Activated CD4-positive, alpha-beta T cell treated with anti-CD3 and anti-CD28 coated beads, Interleukin-2, Interleukin-4, amounts not matched to agents 100 ng/mL and 50 ng/mL, durations not matched to agents 16 hours and 8 hours (primary cell): ENCODE measurements at places on chromosomes 6 and 20.

GRCh38 chr20:24614341-24614740, 144.9 kb downstream of the SYNDIG1 start:
- DNase-seq = no peak

GRCh38 chr6:64012351-64013001, 376.9 kb downstream of the PHF3 start:
- no peak for DNase-seq

- DNase-seq = no peak
Observed at GRCh38 chr6:27829453-27830211, 82.6 kb downstream of the OR2B2 start.

GRCh38 chr20:35307666-35308653, 15.7 kb upstream of the FAM83C start:
- no peak for DNase-seq

GRCh38 chr6:158044525-158044888, 62.8 kb downstream of the SYNJ2 start:
- DNase-seq = no peak

- DNase-seq = no peak
Observed at GRCh38 chr6:41780551-41781365, at the start of gene PRICKLE4. Gene PRICKLE4 (plus strand): TSS chr6:41780782. CDS start chr6:41783474, 2,692 bp downstream.

DNA sequence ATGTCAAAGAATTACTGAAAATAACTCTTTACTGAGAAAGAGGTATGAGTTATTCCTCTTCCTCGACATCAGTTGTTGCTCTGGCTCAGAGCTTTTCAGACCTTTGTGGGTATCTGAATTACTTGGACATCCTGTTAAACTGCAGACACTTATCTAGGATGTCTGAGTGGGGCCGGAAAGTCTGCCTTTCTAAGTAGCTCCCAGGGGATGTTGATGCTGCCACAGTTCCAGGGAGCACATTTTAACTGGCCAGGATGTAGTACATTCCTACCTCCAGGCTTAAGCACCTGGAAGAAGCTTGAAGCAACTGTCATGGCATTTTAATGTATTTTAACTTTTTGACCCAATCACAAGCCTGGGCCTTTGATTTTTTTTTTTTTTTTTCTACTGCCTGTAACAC, 265.8 kb upstream of the PLCB4 start:
- no peak for DNase-seq

DNA sequence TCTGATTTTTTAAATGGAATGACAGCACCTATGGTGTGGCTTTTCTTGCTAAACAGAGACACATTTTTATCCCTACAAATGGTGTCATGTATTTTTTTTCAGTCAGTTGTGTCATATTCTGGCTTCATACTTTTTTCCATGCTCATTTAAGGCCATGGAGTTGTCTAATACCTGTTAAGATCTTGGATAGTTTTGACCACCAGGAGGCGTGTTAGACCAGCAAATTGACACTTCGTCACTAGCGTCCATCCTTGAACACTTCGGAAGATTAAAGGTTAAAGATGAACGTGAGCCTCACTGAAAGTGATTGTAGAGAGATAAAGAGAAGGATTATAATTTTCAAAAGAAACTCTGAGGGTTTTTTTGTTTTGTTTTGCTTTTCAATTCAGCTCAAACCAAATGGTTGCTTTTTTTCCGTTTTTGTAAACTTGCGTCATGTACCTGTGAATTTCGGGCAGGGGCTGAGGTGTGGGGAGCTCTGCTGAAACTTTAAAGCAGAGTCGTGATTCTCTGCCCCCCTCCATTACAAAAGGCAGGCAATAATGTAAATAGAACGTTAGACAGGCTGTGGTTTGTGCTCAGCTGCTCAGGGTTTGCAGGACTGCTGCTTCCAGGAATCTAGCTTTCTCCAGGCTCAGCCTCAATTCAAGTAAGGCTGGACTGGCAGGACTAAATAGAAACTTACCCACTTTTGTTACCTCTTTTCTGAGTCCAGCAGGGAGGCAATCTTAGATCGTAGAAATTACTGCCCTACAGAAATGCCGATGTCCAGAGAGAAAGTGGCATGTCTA, 245.1 kb downstream of the FOXA2 start:
- peak; percentile 44 for DNase-seq

DNA sequence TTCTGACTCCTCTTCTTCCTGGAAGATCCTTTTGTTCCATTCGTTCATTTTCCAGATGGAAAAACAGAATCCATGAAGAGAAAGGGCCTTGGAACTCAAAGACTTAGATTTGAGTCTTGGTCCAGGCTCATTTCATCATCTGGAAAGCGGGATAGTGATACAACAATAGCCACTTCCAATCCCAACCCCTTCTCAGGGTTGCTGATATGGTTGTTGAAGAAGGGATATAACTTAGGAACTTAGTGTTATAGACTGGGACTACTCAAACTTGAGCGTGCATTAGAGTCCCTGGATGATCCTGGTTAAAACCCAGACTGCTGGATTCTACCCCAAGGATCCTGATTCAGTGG, 1.3 kb downstream of the GDAP1L1 start:
- no peak for DNase-seq

GRCh38 chr20:25741088-25741487, 44.4 kb upstream of the ZNF337 start:
- no peak for DNase-seq

DNA sequence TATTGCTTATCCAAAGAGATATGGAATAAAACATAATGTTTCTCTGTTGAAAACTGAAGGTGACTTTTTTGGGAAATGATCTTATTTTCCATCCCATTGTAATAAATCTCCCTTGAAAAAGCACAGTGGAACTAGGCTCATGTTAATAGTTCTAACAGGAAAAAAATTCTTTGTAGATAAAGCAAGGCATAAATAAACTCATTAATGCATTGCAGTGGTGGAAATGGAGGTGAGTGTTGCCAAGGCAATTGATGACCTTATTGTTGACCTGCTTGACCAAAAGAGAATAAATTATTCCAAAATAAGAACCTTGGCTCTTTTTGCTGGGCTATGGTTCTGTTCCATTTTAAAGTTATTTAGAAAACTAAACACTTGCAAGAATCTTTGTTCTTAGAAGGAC, 55.2 kb downstream of the TRMT11 start:
- DNase-seq = no peak

DNA sequence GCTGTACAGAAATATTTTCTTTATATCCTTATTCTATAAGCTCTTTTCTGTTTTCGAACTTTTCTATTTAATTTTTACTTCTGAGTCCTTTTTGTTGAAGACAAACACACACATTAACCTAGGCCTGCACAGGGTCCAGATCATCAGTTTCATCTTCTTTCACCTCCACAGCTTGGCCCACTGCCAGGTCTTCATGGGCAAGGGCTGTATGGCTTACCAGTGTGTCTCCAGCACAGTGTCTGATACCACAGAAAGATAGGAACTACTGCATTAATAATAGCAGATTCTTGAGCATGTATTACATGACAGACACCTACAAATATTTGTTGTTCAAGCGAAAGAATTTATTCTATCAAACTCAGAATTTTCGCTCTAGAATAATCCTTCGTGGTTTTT, 24.4 kb downstream of the QKI start:
- no peak for DNase-seq

DNA sequence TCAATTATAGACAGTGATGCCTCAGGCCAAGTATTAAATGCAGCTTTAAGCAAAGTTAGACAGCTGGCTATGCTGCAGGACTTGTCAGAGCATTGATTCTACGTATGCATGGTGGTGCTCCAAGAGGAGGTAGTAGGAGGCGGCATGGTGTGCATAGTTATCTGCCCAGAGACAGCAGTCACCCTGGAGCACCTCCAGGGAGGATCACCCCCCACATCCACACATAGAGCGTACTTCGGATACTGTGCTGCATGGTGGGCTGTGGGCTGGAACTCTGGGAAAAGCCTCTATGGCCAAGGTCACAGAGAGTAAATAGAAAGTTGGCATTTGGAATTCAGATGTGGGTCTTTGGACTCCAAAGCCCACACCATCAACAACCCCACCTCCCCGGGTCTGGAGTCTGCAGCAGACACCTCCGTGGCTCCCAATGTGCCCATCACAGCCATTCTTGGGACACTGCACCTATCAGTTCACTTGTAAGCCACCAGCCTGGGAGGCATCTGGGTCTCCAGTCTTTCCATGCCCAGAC, 64.5 kb upstream of the STX16 start:
- no peak for DNase-seq

DNA sequence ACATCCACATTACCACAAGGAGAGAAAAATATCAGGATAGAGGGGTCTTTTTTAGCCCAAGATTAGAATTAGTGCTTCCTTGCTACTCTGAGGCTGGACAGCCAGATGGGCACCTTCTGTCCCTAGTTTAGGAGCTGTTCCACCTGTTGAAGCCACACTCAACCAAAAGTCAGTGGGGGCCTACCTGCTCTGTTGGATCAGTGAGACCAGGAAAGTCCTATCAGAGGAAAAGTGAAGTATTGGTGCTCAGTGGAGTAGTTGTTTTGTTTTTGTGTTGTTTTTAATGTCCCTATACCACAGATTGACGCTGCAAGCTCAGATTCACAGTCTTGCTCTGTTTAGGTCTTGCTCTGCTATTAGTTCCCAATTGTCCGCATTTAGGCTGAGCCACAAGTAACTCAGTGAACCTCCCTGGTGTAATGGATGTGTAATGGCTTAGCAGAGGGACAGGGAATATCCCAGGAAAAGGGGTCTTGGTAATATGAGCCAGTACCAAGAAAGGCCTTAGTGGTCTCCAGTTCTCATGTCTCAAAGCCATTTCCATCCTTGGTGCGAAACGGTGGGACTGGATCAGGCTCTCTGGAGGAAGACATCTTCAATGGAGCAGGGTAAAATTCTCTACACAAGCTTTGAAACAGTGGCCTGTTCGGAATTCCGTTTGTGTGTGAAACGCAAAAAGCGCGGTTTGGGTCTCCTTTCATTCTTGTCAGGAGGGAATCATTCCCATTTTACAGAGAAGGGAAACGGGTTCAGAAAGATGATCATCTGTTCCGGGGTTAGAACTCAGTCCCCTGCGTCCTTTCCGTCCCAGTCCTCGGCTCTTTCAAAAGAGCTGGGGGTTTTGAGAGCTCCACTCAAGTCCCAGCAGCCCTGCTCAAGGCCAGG, 631 bp upstream of the PABPC1L start:
- no peak for DNase-seq

DNA sequence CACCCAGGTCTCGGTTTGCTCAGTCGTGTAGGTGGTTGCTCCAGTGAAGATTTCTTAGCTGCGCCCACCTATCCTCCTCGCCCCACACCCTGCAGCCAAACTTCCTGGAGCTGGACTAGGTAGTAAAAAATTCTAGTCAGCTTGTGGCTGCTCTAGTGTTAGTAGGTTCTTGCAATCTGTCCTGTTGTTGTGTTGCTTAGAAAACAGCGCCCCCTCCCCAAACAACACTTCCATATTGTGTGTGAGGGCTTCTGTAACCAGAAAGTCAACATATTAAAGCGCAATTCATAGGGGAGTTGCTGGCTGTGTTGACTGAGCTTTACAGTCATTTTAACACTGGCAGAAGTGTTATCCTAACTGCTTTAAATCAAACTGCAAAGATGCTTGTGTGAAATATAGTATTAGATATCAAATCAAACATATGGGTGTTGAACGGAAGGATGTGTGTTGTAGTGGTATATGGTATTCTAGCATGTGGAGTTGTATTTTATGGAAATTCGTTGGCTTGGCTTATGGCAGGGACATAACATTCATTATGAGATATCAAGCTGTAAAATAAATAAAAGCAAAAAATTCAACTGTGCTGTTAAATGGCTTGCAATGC, 122.5 kb downstream of the ARID1B start:
- DNase-seq = no peak

DNA sequence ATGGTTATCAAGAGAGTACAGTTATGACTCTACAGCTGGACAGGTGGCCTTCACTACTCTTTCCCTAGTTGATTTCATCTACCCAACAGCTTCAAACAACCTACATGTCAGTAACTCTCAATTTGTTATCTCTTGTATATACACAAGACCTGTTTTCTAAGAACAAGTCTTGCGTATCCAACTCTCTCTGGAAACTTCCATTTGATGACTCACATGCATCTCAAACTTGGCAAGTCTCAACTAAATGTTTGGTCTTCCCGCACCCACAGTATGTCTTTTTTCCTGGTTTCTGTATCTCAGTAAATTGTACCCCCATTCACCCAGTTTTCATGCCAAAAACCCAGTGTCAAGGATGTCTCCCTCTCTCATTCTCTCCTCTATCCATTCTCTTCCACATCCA, 97.7 kb downstream of the BTBD9 start:
- no peak for DNase-seq

DNA sequence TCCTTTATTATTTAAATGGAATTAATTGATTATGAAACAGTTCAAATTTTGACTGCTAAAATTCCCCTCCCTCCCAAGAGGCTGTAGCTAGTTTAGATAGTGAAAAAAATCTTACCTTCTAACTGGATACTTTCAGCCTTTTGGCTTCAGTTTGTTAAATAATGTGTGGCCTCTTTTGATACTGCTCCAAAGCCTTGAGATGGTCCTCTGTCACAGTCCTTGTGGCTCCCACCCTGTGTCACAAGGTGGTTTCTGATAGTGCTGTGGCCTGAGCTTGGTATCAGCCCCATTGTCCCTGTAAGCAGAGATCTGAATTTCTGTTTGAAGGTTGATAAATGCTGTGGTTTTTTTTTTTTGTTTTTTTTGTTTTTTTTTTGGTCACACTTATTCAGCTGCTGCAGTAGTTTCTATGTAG, 20.8 kb downstream of the PANK2 start:
- DNase-seq = no peak

- DNase-seq = no peak
Observed at GRCh38 chr6:139050770-139051313, 22.3 kb downstream of the ABRACL start.

- peak; percentile 68 for DNase-seq
Observed at GRCh38 chr6:71396410-71396801, 107.8 kb downstream of the OGFRL1 start.

GRCh38 chr6:30480536-30481156, 8.7 kb upstream of the HLA-E start:
- peak; percentile 63 for DNase-seq

DNA sequence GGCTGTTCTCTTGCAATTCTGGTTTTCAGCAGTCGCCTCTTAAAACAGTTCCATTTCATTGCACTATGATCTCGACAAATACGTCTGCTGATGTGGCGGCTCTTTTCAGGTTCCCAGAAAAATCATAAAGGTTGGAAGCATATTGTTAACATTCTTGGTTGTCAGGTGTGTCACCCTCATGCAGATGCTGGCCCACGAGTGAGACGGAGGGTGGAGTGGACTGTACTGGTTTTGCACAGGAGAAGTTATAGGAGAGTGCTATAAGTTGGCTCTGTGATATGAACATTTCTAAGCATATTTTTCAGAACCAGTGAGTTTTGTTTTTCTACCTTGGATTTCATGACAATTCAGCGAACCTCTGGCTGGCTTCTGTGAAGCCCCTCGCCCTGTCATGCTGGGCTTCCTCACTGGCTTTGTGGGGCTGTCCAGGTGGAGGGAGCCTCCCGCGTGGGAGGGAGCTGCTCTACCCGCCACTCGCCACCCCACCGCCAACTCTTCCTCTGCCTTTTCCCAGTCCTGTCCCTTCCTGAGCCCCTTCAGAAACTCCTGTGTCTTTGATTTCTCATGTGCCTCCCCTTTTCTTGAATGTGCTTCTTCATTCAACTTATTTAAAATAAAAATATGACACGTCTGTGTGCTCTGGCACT, 10.6 kb downstream of the IRF4 start:
- no peak for DNase-seq
